ENCODE measurements at places on chromosomes 12 and 14.
A peak's percentile ranks its signal among the peaks of the same experiment; 100 is the strongest.

DNA sequence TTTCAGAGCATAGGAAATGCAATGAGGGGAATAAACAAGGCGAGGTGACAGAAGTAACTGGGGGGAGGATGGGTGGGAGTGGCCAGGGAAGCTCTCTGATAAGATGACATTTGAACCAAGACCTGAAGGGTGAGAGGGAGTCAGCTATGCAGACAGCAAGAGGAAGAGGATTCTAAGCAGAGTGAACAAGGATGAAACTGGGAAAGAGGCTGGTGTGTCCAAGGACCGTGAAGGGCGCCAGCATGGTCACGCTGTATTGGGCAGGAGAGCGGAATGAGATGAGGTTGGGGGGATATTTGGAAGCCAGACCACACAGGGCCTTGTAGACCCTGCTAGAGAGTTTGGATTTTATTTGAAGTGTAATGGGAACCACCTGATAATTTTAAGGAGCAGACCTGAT, 10.5 kb upstream of the PPP1R1A start:
- H3K4me3 ChIP-seq, result no peak overlapping the region
- no peak for DNase-seq
- peaks cover 26% of the 10 kb centered on the region for H3K27me3 ChIP-seq
- H3K4me1 ChIP-seq, result peaks cover 4% of the 10 kb centered on the region

GRCh38 chr12:232731-233614, 19.0 kb upstream of the SLC6A12 start:
- peaks cover 28% of the 10 kb centered on the region for H3K27me3 ChIP-seq
- peaks cover 12% of the 10 kb centered on the region for H3K36me3 ChIP-seq
- peak; percentile 52 for DNase-seq
- H3K27ac ChIP-seq, result no peak overlapping the region

DNA sequence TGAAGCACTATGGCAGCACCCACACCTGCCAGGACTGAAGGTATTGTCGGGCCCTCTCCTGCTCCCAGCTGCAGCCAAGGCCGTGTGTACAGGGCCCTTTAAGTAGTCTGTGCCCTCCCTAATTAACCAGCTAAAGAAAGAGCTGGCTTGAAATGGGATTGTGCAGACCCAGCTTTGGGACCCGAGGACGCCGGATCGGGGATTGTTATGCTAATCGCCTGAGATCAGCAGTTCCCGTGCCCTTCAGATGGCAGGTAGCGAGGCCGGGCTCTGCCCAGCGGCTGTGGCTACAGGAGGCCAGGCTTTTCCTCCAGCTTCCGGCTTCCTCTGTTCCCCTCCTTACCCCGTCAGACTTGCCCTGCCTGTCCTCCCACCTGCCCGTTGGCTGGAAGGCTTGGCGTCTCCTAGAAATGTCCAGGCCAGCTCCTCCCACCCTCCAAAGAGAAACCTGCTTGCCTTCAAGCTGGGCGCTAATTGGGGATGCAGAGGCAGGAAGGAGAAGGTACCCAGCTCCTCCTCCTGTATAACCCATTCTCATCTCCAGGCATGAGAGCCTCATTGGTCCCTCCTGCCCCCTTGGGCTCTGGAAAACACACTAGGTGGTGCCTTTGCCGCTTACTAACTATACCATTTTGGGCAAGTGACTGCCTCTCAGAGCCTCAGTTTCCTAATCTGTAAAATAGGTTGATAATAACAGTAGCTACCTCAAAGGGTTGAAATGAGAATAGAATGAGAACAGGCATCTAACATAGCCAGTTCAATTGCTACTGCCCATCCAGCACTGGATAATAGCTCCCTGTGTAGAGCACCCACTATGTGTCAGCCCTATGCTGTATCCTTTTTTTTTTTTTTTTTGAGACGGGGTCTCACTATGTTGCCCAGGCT, 25.8 kb upstream of the MSI1 start:
- H3K36me3 ChIP-seq, result no peaks in the 10 kb centered on the region
- H3K4me3 ChIP-seq, result peak overlapping the region; percentile 67

- no peak overlapping the region for H3K4me3 ChIP-seq
- DNase-seq, result no peak
- H3K36me3 ChIP-seq, result no peaks in the 10 kb centered on the region
- no peaks in the 10 kb centered on the region for H3K4me1 ChIP-seq
Measured at GRCh38 chr12:10310926-10311720, 3.5 kb downstream of the KLRD1 start.

GRCh38 chr12:51122844-51123243, 39.4 kb upstream of the CSRNP2 start:
- no peak overlapping the region for H3K4me3 ChIP-seq
- H3K36me3 ChIP-seq, result peaks cover 25% of the 10 kb centered on the region
- H3K27me3 ChIP-seq, result no peaks in the 10 kb centered on the region
- DNase-seq, result no peak

Data from type B pancreatic cell (in vitro differentiated cells).